ENCODE measurements at places on chromosomes 1 and 21. TPM values are rescaled to one million over a fixed set of nuclear protein-coding genes. Genes with fewer than 3 reads are reported as not detected.

KANK4 gene
- 0.63 TPM for total RNA-seq

ELAPOR1 gene
- 44.8 TPM for total RNA-seq

KMO gene
- total RNA-seq, result 1.6 TPM

TMEM39B gene
- 7.8 TPM for total RNA-seq

HES2 gene
- not detected for total RNA-seq

S100A7A gene
- total RNA-seq, result not detected

RIMKLA gene
- total RNA-seq, result 32.6 TPM

F5 gene
- total RNA-seq, result not detected

TSPEAR gene
- not detected for total RNA-seq

APH1A gene
- total RNA-seq, result 64.2 TPM
